ENCODE measurements at places on chromosomes 12 and 14.
A peak's percentile ranks its signal among the peaks of the same experiment; 100 is the strongest.

- DNase-seq, result no peak
These were observed 27.8 kb upstream of the DLK1 start for GRCh38 chr14:100698666-100699448.

GRCh38 chr14:74754899-74755298 lies 8.2 kb upstream of the YLPM1 start:
- no peak for DNase-seq

- DNase-seq, result no peak
These were observed 179.0 kb downstream of the SLC15A4 start for GRCh38 chr12:128644664-128645296.

DNA sequence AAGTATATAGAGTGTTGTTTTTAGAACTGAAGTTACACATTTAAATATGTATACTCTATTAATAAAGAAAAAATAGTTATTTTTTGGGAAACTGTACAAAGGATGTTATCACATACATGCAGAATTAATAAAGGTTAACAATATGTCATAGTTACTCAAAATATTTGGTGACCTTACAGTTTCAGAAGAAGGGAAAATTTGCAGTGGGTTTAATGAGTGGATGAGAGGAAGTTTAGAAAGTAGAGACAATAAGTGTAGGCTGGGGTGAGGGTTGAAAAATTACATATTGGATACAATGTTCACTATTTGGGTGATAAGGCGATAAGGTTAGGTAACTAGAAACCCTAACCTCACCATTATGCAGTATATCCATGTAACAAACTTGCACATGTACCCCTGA lies 13.5 kb downstream of the WNK1 start:
- DNase-seq, result no peak

GRCh38 chr12:26188127-26188526 lies 7.2 kb upstream of the SSPN start:
- DNase-seq, result no peak

DNA sequence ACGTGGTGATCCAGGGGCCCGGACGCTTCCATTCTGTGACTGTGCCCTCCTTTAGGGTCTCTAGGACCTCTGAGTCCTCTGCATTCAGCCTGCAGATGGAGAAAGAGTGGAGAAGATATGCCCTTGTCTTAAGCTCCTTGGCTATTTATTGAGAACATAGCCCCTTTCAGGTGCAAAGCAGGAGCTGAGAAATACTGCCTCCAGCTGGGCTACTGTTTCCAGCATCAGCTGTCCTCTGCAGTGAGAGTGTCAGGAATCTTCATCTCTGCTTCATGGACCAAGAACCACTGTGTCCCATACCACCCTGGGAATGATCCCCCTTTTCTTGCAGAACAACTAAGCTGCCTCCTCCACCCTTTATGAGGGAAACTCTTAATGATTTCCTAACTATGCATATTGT lies 47.8 kb upstream of the CEP83 start:
- DNase-seq, result no peak

DNA sequence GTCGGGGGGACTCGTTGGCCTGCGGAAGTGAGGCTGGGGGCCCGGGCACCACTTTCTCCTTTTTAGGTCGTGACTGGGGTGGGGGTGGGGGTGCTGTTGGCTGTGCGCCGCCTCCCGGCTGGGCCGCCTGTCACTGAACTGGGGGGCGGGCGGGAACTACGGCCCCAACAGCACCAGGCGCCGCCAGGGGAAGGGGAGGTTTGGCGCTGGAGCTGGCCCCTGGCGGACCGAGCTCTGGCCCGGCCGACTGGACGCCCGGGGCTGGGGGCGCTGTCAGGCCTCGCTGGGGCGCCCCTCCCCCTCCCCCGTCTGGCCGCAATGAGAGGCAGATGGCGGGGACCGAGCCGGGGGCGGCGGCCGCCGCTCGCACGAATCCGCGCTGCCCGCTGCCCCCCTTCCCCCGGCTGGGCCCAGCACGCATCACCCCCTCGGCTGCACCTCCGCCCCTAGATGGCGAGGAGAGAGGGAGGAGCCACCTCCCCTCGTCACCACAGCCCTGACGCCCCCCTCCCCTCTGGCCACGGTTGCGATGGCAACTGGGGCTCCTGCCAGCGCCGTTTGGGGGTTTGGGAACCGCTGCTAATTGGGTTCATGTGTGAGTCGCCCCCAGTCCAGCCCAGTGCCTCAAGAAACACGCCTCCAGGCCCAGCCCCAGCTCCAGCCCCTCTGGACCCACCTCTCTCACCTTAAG lies 723 bp downstream of the NFATC4 start:
- peak; percentile 78 for DNase-seq

DNA sequence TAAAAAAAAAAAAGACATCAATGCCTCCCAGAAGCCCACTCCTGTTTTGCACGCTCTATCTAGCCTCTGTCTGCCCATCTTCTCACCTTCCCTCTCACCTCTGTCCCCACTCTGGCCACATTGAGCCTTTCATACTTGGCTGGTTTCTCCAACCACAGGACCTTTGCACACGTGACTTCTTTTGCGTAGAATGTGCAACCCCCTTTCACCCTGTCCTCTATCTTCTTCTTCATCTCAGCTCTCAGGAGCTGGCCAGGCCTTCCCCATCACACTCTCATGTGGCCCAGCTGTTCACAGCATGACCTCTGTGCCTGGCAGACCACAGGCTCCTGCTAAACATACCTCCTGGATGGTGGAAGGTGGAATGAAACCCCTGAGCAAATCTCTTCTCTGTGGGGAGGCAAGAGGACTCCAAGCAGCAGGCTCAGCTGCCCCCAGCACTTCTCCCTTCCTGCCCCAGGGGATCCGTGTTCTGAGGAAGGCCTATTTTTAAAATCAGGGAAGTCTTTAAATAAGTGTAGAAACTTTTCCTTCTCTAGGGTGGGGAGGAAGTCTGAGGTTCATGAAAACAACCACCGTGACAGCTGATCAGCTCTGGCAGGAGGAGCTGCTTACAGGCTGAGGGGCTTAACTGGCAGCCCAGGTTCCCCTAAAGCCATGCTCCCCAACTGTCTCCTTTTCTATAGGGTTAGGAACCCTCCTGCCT lies 11.6 kb downstream of the HVCN1 start:
- DNase-seq, result no peak

DNA sequence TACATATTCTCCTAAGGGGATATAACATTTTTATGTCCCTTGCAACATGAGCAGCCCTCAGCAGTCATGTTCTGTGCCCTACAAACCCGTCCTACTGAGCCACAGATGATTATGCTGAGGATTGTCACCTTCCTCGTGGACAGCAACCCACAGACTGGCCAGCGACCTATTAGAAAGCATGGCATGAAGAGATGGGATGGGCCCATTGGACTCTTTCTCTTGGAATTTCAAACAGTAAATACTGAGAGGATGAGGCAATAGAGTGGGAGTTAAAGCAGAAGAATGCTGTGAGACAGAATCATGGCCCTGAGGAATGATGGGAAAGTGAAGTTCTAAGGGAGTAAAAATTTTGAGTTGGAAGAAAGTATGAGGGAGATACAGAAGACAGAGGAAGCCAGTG lies 149.9 kb upstream of the BTG1 start:
- no peak for DNase-seq

DNA sequence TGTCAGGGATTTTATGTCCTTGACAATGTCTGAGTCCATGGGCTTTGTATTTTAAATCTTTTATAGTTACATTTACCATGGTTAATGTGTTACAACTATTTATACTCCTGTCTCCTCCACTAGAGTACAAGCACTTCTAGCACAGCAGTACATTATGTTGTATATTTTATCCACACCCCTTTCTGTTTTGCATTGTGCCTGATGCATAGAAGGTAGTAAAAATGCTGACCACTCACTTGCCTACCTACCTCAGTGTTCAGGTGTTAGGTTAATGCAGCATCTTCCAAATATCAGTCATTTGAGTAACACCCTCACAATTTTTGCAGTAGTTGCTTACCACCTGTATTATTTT lies 31.1 kb upstream of the SLC38A2 start:
- no peak for DNase-seq

DNA sequence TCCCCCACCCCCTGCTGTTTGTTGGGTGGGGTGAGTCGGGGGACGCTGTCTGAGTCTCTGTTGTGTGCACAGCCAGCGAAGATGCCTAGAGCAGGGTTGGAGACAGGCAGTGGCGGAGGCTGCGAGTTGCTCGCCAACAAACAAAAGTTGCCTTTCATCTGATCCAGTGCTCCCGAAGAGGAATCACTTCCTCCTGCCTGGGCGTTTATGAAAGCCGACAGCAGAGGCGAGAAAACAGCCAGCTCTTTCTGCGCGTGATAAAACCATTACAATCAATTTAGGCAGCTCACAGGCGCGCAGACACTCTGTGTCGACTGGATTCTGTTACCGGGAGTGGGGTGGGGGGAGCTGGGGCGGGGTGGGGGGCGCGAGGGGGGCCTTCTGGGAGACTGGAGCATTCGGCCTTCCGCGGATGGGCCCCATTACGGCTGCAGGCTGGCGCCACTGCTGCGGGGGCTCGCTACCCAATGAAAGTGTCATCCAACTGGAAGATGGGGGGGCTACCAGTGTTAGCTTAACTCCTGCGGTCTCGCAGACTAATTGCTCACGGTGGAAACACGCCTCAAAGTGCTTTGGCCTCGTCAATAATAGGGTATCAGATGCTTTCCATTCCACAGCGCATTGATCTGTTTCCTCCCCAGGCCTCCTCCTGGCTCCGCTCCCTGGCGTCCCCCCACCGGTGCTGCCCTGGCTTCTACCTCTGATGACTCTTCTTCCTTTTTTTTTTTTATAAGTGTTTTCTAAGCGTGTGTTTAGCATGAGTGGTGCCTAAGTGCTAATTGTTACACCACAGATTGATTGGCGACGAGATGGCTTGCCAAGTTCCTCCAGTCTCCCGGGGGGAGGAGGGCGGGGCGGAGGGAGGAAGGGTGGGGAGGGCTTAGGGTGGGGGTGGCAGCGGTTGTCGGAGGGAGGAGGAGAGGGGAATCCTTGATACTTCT lies 678.4 kb downstream of the MED13L start:
- DNase-seq, result peak; percentile 43

- DNase-seq, result no peak
These were observed 58.8 kb upstream of the LTA4H start for GRCh38 chr12:96094201-96094600.

DNA sequence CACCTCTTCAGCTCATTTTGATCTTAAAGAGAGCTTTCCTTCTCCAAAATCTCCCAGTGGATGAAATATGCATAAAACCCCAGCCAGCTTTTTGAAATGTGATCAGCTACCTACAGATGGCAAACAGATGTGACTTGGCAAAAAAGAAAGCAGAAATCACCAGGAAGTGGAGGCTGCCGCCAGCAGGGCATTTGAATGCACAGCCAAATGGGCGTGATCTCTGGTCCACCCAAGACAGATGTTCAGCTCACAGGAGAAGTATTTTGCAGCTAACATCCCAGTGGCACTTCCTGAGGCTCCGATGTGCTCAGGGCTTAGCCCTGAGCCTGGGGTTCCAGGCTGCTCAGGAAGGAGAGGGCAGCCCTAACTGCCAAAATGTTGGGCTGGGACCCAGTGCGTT lies 78.3 kb downstream of the LGMN start:
- no peak for DNase-seq

GRCh38 chr14:81209167-81209836 lies 11.5 kb downstream of the GTF2A1 start:
- no peak for DNase-seq

DNA sequence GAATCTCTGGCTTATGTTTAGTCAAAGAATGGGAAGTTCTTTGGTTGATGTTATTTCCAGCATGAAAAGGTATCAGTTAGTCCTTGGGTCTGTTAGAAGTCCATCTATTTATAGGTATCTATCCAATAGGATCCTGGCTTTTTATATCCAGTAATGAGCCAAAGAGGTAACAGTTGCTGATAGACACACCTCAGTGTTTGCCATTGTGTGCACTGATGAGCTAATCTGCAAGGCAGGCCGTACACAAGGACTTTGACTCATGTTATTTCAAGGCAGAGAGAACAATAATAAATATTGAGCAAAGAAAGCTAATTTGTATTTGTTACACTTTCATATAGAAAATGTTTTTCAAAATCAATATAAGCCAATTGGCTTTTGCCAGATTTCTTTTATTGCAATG lies 56.4 kb downstream of the GLT1D1 start:
- DNase-seq, result no peak

DNA sequence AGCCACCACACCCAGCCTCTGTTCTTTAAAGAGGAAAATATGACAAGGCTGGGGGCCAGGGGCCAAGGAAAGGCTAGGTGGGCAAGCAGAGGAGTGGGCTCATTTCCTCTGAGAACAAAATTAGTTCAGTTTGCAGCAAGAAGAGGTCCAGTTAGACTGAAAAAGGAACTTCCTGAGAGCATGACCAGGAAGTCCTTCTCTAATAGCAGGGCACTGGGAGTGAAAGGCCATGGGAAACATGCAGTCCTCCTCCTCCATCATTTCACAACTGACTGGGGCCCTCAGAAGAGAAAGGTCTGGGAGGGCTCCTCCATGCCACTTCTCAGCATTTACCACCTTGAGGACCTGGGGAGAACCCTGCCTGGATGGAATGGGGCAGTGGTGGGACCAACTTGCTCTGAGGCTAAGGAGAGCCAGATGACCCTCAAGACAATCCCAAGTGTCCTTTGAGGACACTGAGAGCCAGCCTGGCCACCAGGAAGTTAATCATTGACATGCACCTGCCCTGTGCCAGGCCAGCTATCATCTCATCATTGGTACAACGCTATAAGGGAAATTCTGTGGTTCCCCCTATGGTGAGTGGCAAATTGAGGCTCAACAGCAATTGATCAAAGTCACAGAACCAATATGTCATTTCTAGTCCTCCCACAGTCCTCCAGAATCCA lies 2.0 kb downstream of the AQP2 start:
- no peak for DNase-seq

DNA sequence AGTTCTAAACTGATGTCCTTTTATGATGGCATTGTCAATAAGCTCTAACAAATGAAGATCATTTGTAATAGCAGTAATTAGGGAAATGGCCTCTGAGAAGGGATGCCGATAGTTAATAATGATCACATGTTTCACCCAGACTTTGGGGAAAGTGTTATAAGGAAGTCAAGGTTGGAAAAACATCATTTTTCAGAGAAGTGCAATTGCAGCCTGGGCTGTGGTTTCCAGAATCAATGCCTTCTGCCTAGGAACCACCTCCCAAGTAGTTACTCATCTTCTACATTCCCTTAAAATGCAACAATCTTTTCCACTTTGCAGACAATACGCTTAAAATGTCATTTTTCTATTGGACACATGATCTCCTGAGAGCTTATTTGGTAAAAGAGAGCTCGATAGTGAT lies 879 bp downstream of the EDDM3A start:
- DNase-seq, result no peak

GRCh38 chr12:15199930-15200329 lies 21.3 kb downstream of the RERG start:
- no peak for DNase-seq

DNA sequence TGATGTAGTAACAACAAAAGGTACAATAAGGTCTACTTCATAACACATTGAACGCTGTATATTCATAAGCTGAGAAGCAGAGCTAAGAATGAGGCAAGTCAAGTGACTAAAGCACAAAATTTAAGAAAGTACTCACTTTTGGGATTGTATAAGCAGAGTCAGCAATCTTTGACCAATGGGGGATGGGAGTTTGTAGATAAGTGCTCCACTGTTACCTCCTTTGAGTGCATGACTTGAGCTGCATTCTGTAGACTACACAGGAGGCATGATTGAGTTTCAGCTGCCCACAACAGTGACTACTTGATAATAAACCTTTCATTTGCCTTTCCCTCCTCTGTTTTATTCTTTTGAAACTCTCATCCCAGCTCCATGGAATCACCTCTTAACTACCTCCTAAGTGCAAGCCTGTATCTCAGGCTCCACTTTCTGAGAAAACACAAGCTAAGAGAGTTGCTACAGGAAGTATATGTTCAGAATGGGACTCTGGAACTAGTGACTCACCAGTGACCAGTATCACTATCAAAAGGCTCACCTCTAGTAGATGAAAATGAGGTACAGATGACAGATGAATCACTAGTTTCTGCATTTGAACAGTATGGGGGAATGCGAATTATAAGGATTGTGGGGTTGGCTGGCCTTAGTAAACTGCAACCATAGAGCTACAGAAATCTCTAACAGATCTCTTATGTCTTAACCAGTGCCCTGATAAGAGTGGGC lies 49.2 kb downstream of the SLC35F4 start:
- DNase-seq, result no peak
